Activated naive CD8-positive, alpha-beta T cell treated with anti-CD3 and anti-CD28 coated beads, Interleukin-2, amount 50 U/mL, for 24 hours (primary cell): ENCODE measurements at places on chromosomes 6 and 20.

DNA sequence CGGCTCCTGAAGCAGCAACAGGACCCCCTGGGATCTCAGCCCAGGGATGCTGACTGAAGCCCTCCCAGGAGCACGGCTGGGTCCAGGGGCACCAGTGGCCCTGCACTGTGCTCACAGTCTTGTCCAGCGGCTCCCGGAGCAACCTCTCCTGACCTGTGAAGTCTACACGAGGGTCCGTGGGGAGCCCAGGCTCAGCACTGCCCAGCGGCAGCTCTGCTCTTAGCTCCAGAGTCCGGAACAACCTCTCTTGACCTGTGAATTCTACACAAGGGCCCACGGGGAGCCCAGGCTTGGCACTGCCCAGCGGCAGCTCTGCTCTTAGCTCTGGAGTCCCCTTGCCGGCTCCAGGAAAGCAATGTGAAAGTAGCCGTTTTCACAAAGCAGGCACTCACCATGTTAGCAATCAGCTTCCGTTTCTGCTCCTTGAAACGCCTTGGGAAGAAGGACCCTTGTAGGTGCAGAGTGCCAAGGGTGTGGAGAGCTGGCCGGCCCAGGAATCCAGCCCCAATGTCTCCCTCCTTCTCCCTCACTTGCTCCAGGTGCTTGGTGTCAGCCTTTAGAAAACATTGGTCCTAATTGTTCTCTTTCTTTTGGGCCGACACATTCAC, 310.9 kb downstream of the CDH4 start:
- no peak for DNase-seq

GRCh38 chr20:57071283-57071731, 195.1 kb downstream of the BMP7 start:
- no peak for DNase-seq

DNA sequence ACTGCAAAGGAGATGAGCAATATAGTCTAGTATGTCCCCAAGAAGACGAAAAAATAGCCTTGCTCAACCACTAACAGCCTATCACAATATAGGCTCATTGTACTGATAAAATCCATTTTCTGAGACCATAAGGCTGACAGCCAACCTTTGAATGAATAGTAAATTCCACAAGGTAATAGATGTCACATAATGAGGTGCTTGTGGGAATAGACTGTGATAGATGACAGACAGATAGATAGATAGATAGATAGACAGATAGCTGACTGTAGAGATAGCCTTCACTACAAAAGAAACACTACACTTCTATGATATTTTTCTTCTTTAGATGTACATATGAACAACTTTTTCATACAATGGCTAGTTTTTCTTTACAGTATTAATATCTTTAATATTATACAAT, 760.3 kb upstream of the NRSN1 start:
- no peak for DNase-seq

GRCh38 chr20:6341491-6341890, 218.7 kb upstream of the FERMT1 start:
- no peak for DNase-seq

GRCh38 chr20:38732981-38733380, 8.7 kb downstream of the SLC32A1 start:
- no peak for DNase-seq

- DNase-seq = no peak
These were observed 927.4 kb downstream of the KIF16B start for GRCh38 chr20:15645816-15646215.

DNA sequence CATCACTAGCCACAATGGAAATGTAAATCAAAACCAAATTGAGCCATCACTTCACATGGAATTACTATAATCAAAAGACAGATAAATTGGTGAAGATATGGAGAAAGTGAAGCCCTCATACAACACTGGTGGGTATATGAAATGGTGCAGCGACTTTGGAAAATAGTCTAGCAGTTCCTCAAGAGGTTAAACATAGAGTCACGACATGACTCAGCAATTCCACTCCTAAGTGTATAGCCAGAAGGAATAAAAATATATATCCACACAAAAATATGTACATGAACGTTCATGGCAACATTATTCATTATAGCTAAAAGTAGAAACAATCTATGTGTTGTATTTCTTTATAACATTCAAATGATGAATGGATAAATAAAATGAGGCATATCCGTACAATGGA, 33.1 kb upstream of the SH3BGRL2 start:
- no peak for DNase-seq

- no peak for DNase-seq
These were observed 13.5 kb upstream of the SERPINB6 start for GRCh38 chr6:2984738-2985406.

DNA sequence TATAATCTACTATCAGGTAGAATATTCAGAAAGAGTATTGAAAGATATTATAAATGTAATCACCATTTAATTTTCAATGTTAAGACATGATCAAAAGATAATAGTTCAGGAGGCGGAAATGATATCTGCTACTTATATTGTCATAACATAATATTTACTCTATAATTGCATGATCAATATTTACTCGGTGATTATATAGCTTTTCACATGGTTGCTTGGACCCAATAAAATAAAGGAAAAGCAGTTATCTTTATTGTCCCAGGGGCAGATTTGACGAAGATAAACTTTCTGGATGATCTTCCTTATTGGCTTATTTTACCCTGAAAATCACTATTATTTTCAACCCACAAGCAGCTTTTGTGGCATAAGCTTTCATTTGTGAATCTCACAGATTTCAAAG, 350.4 kb downstream of the HACE1 start:
- DNase-seq = no peak

GRCh38 chr6:37192666-37193065, 22.7 kb downstream of the PIM1 start:
- no peak for DNase-seq

- DNase-seq = no peak
These were observed 377.8 kb downstream of the ADGRB3 start for GRCh38 chr6:69012876-69013275.
